CD4-positive, alpha-beta T cell treated with Interleukin-21 for 1 hour (primary cell): ENCODE measurements at places on chromosomes 11 and 22.

GRCh38 chr22:46754826-46755225, 7.6 kb upstream of the TBC1D22A start:
- no peak for DNase-seq

- DNase-seq: no peak
These were observed 22.9 kb downstream of the MUC15 start for GRCh38 chr11:26549176-26549575.

- no peak for DNase-seq
These were observed 3.4 kb upstream of the ASCL2 start for GRCh38 chr11:2273771-2274170.

GRCh38 chr11:121929581-121929980, 186.4 kb downstream of the BLID start:
- DNase-seq: no peak

DNA sequence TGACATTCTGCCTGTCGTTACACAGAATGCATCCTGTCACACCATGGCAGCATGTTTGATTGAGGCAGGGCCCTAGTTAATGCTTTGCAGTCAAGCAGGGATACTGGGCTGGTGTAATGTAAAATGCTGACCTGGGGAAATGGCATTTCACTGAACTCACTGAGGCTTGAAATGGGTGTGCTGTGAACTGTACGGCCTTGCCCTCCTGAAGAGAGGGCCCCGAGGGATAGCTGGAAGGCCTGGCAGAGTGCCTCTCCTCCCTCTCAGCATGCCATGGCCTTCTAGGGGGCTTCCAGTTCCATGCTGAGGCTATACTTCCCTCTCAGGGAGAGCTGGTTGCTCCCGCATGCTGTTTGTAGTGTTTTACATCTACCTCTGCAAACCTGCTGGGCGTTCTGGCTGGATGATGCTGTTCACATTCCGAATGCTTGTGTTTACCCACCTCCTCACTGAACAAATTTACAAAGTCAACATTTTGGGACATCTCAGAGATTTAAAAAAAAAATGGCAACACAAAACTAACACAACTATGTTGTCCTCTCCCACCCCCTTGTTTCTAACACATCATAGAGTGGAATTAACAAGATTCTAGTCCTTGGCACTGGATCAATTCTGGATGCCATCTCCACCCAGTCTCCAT, 416.7 kb upstream of the CADM1 start:
- no peak for DNase-seq

- DNase-seq: no peak
These were observed 127.2 kb downstream of the MAML2 start for GRCh38 chr11:96215826-96216225.

GRCh38 chr22:21921184-21921721, 31.4 kb downstream of the PPM1F start:
- DNase-seq: no peak

DNA sequence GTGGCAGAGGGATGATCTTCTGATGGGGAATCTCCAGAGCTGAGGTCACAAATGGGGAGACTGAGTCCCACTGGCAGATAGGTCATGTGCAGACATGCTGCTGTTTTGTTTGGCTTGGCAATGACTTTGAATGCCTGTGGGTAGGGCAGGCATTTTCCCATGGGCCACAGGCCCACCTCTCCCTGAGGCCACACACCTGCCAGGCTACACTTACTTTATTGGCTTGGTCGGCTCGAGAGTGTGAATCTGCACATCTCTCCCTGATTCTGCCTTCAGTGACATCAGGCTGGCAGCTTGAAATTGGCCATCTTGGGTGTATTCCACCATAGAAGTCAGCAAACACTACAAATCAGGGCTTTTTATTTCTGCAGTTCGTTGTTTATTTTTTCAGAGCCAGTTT, 91.5 kb downstream of the GRIK4 start:
- no peak for DNase-seq

DNA sequence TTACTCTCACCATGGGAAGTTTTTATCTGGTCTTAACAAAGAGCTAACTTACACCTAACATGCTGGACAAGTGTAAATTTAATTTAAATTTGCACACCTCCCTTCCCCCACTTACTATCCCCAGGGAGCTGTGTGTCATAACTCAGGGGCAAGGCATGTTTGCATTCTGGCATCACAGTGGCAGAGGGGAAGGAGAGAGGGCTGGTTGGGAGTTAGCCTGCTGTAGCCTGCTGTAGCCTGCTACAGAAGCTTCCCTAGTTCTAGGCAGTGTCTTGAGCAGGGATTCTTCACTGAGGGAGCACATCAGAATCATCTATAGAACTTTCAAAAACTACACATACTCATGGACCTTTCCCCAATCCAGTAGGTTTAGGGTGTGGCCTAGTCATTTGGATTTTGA, 49.3 kb upstream of the PAX6 start:
- DNase-seq: no peak

DNA sequence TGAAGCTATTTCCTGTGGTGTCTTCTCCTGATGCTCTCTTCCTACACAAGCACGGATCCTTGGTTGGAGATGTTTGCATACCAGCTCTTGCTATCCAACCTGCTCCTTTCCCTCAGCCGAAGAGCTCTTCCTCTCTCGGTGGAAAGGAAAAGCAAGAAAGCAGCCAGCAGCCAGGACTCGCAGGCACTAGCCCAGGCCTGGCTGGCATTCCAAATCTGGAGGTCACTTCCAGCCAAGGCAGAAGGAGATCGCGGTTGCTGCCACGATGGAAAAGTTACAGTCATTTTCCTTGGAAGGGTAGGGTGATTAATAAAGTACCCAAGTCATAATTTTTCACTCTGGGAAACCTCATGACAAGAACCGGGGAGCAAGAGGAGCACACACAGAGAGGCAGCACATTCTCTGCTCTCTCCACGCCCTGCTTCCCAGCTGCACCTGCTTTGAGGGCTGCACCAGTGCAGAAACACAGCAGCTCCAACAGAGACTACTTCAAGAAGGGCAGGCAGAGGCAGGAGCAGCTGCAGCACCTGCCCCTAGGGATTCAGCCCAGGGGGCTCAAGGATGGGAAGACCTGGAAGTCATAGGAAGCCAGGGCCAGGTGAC, 399.3 kb downstream of the CADM1 start:
- DNase-seq: no peak

DNA sequence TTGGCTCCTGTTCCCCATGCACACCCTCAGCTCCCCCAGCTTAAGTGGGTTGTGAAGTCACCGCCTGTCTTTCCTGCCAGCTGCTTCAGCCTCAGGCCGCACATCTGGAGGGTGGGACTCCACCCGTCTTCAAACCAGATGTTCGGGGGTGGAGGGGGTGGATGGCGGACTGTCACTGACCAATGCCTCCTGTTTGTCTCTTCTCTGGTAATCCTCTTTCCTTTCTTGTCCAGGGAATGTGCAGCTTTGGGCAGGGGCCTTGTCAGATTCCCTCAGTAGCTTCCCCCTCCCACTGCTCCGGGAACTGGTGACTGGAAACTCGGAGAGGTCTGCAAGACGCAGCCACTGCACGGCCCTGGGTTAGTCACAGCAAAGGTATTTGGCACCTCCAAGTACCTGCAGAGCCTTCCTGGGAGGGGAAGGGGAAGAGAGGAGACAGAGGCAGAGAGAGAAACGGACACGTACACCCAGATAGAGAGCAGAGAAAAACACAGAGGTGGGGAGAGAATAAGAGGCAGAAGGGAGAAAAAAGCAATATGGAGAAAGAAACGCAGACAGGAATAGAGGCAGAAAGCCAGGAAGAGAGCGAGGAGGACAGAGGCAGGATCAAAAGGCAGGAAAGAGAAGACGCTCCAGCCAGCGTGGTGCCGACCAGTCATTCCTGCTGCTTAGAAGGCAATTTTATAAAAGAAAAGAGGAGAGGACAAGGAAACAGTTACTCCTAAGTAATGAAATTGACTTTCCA, 56.1 kb upstream of the TIMP3 start:
- DNase-seq: no peak

GRCh38 chr11:119152604-119153003, 3.8 kb downstream of the ABCG4 start:
- DNase-seq: no peak

DNA sequence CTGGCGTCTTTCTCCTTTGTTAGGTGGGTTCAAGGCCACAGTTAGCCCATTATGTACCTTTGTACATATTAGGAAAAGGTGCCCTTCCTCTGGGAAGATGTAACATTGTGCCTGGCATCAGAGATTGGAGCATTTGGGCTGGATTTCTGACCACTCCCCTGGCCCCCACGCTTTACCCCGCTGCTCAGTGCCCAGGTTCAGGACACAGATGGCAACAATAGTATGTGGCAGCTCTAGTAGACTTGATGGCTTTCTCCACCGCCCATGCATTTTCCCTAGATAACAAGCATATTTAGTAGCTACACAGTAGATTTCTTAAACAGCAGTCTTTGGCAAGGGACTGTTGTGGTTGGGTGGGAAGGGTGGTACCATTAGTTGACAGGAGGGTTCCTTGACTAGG, 53.1 kb downstream of the YAP1 start:
- DNase-seq: no peak

GRCh38 chr11:119103793-119104192, 2.1 kb upstream of the DPAGT1 start:
- DNase-seq: no peak

DNA sequence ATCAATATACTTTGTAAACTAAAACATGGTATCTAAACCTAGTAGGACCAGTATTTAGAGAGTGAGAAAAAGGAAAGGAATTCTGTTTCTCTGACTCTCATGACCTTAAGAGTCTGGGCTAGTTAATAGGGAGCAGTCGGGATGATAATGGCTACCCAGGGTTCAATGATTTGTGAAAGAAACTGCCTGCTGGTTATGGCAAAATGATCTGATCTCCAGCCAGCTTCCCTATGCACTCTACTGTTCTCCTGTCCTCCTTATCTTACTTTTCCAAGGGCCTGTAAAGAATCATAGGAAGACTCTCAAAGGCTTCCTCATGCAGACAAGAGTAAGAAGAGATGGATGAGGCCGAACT, 193.1 kb upstream of the PITPNB start:
- DNase-seq: no peak

DNA sequence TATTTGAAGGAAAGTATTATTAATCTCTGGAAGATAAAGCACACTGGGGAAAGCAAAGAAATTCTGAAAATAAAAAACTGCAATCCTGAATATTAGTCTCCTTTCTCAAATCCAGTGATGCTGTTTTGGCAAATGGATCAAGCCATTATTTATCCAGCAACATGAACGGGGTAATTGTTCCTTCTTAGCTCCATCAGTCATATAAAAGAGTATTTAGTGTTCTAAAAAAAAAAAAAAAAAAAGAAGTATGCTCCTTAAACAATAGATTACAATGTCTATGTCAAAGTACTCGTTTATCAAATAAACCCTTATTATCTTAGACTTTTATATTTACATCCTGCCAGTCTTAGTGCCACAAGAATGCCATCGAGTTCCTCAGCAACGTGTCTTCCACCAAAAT, 1.3 kb downstream of the RDX start:
- DNase-seq: no peak

DNA sequence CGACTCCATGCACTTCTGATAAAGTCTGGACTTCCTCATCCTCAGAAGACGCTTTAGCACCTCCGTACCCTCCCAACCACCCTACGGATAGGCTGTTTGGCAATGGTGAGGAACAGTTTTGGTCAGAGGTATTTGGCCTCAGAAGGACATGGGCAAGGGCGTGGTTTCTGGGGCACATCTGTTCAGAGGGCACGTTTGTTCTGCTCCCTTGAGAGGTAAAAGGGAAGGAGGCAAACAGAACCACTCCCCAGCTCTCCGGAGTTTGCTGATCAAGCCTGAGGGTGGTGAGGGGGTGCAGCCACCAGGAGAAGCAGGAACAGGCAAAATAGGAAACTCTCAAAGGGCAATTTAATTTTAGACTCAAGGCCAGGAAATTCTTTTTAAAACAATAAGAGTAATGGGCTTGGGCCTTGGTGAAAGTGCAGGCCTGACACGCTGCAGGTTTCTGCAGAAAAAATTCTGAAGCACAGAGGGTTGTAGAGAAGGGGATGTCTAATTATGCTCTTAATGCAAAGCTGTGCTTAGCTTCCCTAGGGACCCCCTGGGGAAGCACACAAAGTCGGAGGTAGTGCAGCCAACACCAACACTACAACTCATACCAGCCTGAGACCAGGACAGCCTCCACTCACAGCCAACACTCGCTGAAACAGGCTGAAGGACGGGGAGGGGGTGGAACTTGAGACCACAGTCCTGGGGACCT, 23.3 kb downstream of the ETS1 start:
- DNase-seq: no peak

DNA sequence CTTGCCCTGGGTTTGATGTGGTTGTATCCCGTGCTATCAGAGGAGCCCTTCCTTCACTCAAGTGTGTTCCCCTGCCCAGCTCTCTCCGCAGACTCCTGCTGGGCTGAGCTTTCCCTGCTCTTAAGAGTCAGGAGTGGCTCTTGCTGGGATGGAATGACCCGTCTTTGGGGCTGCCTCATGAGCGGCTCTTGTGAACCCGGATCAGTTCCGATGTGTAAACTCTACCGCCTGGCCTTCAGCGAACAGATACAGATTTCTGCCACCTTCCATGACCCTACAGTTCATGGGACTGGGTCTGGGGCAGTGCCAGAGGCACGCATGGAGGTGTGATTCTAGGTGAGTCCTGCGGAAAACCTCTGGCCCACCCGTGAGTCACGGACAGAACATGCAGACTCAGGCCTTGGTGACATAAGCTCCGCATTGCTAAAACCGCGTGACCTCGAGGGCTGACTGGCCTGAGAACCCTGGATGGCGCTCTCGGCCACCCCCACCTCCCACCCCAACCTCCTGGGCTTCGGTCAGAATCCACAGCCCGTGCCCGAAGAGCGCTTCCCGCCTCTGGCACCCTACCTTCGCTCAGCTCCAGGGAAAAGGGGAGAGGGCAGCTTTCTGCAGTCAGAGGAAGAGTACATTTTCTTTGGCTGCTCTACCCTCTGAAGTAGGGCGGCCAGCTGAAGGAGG, 1.3 kb upstream of the ZBTB16 start:
- DNase-seq: no peak

GRCh38 chr11:15943418-15944197, 412.7 kb downstream of the SOX6 start:
- no peak for DNase-seq

GRCh38 chr11:9057007-9057406, 34.4 kb downstream of the SCUBE2 start:
- DNase-seq: no peak

GRCh38 chr11:36375353-36376008, 79.4 kb downstream of the PRR5L start:
- DNase-seq: peak; percentile 39

- DNase-seq: no peak
These were observed 277.3 kb downstream of the CASP12 start for GRCh38 chr11:104620991-104621390.

- no peak for DNase-seq
These were observed 9.1 kb upstream of the SYT7 start for GRCh38 chr11:61589961-61590360.
